Endodermal cell (in vitro differentiated cells): ENCODE measurements at places on chromosomes 1 and 21.

- no peak for DNase-seq
These were observed 68.8 kb upstream of the SSX2IP start for GRCh38 chr1:84758968-84759491.

GRCh38 chr1:1781526-1781903 is 3.2 kb upstream of the NADK start:
- DNase-seq = no peak

GRCh38 chr21:37873655-37874054 is 42.6 kb downstream of the KCNJ6 start:
- peak; percentile 39 for DNase-seq

DNA sequence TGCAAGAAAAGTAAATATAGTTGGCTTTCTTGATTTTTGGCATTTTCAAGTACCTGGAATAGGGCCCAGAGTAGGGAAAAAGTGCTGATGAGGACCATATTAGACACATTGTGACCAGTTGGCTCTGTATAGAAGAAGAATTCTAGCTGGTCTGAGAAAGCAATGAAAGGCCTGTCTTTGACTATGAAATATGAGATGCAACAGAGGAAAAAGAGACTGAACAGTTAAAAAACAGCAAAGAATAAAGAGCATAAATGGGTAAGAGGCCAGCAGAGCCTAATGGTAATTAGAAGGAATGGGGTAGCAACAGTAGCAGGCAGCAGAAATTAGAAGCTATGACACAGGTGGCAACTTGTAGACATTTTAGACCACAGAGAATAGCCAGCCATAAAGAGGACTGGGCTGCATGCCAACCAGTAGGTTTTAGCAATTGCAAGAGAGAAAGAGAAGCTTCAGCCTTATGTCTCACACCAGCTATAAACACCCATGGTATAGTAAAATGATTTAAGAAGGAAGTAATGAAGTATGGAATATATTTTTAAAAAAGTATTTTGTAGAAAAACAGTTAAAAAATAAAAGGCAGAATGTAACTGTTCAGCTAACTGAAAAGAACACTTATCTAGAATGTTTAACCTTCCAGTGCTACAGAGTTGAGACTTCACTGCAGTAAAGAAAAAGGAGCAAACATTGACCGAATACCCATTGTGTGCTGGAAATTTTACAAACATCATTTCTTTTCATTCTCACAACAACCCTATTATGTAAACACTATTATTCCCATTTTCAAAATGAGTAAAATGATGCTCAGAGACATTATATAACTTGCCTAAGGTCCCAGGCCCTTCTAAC is 114.1 kb downstream of the LHX4 start:
- no peak for DNase-seq

- DNase-seq = no peak
These were observed 96.7 kb downstream of the NGF start for GRCh38 chr1:115241309-115241708.

DNA sequence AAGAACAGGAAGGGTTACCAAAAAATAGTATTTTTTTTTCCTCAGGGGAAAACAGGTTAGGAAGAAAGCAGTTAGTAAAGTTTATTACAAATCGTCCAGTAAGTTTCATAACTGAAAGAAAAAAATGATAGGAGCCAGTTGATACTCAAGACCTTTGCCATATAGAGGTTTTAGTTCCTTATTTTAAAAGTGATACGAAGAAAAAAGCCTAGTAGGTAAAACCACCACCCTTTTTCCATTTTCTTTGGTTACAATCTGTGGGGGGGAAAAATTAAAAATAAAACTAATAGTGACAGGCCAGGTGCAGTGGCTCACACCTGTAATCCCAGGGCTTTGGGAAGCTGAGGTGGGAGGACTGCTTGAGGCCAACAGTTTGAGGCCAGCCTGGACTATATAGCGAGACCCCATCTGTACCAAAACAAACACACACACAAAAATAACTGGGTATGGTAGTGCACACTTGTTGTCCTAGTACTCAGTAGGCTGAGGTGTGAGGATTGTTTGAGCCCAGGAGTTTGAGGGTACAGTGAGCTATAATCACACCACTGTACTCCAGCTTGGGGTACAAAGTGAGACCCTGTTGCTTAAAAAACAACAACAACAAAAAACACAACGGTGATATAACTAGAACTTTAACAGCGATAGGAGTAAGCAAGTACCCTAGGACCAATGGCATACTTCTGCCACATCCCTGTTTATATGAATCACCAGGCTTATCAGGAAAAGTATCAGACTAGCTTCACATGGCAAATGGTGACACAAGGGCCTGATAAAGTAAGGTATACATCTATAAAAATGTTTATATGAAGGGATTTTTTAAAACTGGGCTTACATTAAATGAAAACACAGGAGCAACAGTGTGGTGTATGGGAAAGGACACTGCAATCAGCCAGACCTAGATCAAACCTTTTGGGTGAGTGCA is 5.4 kb downstream of the TMEM59 start:
- no peak for DNase-seq

GRCh38 chr1:191508239-191508638 is 650.0 kb upstream of the RGS18 start:
- DNase-seq = no peak

DNA sequence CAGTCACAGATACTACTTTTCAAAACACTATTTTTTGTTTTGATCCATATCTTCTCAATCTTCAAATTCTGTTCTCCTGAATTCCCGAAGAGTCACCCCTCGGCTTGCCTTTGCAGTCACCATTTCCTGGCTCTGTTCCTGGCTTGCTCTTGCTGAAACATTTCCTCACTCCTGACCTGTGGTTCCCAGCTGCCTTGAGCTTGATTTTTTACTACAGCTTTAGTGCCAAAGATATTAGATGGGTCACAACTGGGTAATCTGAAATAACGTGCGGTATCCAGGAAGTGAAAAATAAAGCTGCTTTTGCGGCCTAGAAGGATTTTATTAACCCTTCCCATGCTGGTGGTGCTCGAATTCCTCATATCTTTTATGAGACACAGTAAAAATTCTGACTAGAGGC is 318.8 kb downstream of the PCP4 start:
- no peak for DNase-seq

DNA sequence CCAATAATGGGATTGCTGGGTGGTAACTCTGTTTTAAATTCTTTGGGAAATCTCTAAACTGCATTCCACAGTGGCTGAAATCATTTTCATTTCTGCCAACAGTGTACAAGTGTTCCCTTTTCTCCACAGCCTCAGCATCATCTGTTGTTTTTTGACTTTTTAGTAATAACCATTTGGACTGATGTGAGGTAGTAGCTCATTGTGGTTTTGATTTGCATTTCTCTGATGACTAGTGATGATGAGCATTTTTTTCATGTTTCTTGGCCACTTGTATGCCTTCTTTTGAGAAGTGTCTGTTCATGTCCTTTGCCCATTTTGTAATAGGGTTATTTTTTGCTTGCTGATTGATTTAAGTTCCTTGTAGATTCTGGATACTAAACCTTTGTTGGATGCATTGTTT is 131.9 kb upstream of the B3GALT2 start:
- no peak for DNase-seq

DNA sequence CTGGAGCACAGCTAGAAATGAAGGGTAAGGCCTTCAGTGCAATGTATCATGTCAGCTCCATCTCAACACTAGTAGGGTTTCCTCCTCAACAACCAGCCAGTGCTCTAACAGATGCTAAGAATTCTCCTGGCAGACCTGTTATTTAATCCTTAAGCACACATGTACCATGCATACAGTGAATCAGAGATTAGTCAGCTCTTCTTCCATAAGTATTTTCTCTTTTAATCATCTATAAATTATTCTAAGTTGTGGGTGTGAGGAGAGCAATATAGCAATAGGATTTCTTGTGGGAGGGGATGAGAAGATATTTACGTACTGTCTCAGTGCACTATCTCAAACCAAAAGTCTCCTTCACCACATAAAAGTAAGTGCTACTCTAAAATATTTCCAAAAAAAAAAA is 95.3 kb downstream of the COP1 start:
- no peak for DNase-seq

GRCh38 chr1:77876884-77877283 is 11.5 kb upstream of the NEXN start:
- no peak for DNase-seq

DNA sequence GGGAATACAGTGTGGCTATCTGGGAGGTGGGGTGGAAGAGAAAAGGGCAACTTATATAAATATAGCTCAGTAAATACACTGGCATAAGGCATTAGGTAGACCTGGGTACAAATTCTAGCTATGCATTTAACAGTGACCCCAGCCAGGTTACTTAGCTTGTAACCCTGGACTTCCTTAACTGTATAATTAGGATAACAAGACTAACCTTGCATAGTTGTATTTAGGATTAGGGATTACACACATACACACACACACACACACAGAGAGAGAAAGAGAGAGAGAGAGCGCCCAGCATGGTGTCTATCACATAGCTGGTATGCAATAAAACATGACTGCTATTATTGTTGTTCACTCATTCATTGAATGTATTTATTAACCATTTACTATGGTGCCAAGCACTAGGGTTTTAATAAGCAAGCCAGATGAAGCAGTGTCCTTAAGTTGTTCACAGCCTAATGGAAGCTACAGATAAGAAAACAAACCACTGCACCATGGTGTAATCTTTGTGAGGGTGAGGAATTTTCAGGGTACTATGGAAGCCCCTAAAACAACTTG is 251.4 kb downstream of the ZNF648 start:
- DNase-seq = no peak
